ENCODE measurements at places on chromosomes 7 and 10.

DNA sequence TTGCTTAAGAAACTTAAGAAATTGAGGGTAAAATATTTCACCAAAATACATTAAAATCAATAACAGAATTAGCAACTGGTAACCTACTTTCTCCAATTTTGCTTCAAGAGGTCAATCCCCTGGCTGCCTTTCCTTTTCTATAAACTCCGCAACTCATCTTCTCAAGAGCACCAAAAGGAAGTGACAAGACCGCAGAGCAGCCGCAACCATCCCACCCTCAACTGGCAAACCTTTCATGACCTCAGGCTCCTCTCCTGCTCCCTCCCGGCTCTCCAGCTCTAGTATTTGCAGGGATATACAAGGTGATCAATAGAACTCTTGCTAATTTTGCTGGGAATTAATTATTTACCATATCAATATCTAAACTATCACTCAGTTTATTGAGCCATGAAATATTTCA is 88.9 kb downstream of the ATE1 start:
- DNase-seq, result no peak

DNA sequence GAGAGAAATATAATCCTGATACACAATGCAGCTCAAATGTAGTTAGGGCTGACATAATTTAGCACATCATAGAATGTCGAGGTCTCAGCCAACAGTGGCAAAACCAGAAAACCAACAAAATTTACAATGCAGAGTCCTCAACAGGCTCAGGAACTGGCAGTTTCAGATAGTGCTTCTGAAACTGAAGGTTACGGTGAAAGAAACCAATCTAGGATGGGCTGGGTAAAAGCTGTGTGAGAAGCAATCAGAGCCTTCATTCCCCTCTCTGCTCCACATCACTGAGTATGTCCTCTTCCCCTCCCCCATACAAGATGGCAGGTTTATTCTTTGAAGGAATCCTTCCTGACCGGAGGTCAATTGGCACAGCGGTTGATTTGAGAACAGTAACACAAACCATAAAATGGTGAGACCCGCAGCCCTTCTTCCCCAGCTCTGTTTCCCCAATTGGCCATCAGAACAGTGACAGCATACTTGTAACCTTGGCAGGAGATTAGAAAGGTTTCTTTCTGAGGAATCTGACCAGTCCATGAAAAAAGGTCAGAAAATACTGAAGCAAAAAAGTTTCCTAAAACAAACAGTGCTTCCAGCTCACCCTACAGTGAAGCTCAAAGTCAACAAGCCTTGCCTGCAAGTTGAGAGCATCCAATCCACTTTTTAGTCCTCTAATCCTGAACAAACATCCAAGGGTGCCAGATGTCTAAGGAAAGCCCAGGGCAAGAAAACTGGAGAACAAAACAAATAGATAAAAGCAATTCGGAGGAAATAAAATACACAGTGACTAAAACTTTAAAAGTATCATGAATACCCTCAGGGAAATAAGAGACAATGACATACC is 53.9 kb upstream of the IL6 start:
- no peak for DNase-seq

- no peak for DNase-seq
Measured at GRCh38 chr10:122044713-122045112, 55.8 kb downstream of the TACC2 start.

DNA sequence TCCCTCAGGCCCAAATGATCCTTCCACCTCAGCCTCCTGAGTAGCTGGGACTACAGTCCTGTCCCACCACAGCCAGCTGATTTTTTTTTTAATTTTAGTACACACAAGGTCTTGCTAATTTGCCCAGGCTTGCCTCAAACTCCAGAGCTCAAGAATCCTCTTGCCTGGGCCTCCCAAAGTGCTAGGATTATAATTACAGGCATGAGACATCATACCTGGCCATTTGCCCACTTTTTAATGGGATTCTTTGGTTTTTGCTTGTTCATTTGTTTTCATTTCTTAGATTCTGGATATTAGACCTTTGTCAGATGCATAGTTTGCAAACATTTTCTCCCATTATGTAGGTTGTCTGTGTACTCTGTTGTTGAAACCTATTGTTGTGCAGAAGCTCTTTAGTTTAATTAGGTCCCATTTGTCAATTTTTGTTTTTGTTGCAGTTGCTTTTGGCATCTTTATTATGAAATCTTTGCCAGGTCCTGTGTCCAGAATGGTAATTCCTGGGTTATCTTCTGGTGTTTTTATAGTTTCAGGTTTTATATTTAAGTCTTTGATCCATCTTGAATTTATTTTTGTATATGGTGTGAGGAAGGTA is 95.2 kb downstream of the GLCCI1 start:
- DNase-seq, result no peak

- DNase-seq, result no peak
Measured at GRCh38 chr7:102101111-102101551, 185.5 kb upstream of the SH2B2 start.

- no peak for DNase-seq
Measured at GRCh38 chr7:128108641-128109423, 77.6 kb upstream of the LRRC4 start.

DNA sequence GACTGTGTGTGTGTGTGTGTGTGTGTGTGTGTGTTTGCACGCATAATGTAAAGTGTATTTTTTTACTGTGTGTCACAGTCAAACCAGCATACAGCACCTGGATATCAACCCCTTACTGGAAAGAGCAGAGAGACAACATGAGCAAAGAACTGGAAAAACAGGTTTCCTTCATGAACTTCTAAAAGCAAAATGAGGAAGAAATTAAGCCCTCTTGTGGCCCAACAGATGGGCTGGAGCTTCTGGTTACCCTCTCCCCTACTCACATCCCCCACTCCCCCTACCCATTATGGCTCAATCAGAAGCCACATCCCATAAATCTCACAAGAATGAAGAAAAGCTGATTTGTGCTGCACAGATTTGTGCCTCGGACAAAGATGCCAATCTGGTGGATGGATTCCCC is 36.2 kb downstream of the PDE1C start:
- DNase-seq, result no peak

DNA sequence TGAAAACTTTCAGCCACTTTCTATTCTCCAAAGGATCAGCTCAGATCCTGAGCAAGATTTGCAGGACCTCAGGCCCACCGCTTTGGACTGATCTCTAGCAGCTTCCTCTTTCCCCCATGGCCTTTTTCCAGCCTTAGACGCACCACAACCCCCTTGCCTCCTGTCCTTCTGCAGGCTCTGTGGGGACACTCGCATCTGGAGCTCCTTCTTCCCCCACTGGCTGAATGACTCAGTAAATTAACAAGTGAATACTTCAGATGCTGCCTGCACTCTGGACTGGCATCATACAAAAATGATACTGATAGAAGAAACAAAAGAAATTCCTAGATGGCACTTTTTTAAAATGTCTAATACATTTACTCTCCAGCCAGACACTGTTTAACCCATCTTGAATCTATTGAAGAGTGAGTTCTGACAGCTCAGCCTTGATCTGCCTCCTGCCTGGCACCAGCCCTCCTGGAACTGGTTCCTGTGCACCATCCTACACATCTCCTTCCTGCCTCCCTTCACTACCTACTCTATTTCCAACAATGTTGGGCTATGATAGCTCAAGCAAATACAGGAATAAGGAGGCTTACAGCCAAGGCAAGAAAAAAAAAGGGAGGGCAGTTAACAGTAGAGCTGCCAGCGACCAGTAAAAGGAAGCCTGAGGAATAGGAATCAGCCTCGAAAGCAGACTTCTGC is 3.3 kb downstream of the FRMPD2 start:
- DNase-seq, result no peak

DNA sequence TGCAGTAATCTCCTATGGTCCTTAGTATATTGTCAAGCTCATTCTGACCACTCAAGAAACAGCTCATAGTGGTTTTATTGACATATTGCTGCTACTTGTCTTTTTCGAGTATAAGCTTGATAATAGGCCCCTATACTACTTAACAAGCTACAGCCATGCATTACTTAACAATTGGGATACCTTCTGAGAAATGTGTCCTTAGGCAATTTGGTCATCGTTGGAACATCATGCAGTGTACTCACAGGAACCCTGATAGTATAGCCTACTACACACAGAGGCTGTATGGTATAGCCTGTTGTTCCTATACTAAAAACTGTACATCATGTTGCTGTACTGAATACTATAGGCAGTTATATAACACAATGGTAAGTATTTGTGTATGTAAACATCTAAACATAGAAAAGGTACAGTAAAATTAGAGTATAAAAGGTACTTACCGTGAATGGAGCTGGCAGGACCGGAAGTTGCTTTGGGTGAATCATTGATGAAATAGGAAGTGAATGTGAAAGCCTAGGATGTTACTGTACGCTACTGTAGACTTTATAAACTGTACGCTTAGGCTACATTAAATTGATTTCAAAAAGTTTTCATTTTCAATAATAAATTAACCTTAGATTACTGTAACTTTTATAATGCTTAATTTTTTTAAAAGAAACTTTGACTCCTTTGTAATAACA is 160.9 kb downstream of the LRRC4 start:
- DNase-seq, result no peak

DNA sequence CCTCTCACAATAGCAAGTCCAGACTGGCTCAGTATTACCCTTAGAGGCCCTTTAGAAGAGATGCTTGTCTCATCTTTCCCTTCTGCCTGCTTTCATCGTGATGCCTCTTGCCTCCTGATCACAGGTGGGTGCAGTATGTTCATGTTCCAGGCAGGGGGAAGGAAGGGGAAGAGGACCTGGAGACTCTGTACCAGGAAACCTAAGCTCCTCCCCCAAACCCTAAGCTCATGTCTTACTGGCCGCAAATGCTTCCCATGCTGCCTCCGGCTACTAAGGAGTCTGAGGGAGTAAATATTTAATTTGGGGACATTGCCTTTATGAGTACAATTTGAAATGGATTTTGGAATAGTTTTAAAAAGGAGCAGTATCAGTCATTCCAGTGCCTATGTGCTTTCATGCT is 192.6 kb downstream of the CDCA7L start:
- no peak for DNase-seq

DNA sequence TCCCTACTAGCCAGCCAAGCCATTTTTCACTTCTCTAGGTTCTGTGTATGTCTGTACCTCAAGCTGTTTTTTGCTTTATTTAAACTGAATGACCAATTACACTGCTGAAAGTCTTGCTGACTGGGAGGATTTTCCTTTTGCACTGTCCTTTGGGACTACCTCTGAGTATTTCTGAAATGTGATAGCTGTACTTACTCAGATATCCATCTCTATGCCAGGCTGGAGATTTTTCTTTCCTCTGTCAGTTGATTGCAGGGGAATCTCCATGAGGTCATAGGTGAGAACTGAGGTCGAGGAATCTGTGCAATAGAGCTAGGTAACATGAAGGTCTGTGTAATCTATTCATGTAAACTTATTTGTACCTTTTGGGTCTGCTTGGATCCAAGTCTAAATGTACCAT is 38.9 kb upstream of the ANKRD1 start:
- no peak for DNase-seq

- DNase-seq, result no peak
Measured at GRCh38 chr7:37853468-37853867, 5.1 kb downstream of the NME8 start.

GRCh38 chr7:140639366-140640053 is 1.1 kb downstream of the DENND2A start:
- no peak for DNase-seq

DNA sequence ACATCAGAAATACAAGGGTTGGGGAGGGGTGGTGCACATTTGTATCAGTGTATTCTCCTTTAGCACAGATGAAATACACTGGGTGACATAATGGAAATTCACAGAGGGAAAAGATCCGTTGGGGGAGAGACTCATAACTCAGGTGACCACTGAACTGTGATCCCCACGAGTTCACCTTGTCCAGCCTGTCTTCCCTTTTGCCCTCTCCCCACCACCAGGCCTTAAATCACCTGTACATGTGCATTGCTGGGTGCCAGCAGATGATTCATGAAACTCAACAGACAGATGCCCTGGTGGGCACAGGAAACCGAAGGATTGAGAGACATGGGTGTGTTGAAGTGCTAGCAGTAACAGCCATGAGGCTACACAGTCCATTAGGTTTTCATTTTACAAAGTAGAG is 253.3 kb downstream of the PLXNA4 start:
- DNase-seq, result no peak

- DNase-seq, result peak; percentile 56
Measured at GRCh38 chr10:8043569-8044306, 10.8 kb upstream of the GATA3 start.

DNA sequence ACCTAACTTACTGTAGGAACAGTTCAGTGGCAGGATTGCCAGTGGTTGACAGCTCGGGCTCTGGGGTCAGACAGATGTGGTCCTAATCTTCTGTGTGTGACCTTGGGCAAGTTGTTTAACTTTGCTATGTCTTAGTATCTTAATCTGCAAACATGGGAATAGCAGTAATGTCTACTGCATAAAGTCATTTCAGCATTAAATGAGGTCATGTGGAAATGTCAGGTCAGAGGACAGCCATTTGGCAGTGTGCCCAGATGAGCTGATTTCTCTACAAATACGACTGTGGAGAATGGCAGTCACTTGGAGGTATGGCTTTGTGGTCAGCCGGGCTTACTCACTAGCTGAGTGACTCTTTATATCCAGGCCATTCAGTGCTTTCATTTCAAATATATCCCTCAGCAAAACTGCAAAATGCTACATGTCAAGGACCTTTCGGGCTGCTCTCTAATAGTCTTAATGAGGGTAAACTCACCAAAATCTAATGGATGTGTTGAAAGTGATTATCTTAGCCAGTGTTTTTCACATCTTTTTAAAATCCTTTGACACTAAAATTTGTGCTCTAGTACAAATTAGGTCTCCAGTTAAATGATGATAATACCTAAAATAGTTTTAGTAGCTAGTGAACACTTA is 171.4 kb downstream of the ST7 start:
- DNase-seq, result no peak

- DNase-seq, result no peak
Measured at GRCh38 chr7:132672200-132672990, 96.1 kb upstream of the PLXNA4 start.

DNA sequence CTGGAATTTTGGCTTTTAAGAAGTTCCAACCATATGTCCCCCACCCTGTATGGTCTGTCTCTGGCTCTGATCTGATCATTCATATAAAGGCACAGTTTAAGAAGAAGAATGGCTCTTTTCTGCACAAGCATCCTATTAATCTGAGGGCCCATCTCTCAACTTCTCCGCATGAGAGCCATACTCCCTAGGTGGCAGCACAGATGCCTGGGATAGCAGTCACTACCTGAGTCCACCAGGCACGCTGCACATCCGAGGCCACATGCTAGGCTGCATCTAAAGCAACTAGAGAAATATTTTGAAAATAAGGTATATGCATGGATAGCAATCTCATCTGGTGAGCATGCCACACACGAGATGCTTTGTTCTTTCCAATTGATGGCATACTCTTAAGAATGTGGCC is 565.5 kb downstream of the PARD3 start:
- DNase-seq, result no peak

GRCh38 chr7:12578930-12579640 is 8.6 kb downstream of the SCIN start:
- DNase-seq, result no peak

- DNase-seq, result no peak
Measured at GRCh38 chr7:156640949-156641485, 443 bp downstream of the RNF32 start.

DNA sequence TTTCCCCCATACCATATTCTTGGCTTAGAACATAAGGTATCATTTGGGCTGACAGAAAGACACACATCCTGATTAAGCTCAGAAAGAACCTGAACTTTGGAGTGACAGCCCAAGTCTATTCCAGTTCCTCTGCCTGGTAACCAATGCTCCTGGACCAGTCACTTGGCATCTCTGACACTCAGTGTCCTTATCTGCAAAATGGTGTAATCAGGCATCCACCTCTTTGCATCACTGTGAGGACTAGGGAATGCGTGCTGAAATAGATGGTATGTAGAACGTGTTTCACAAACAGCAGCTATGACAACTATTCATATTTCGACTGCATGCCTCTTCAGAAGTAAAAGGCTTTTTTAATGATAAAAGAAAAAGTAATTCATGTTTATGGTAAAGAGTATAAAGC is 26.2 kb upstream of the PIK3AP1 start:
- no peak for DNase-seq
